ENCODE measurements at places on chromosomes 7 and 10. TPM values are rescaled to one million over a fixed set of nuclear protein-coding genes. Genes with fewer than 3 reads are reported as not detected.

GRCh38 chr10:64283621-64284020, 762.4 kb downstream of the REEP3 start:
- DNase-seq, result no peak

GRCh38 chr10:47333532-47333931, 11.3 kb downstream of the GDF2 start:
- no peak for DNase-seq

DNA sequence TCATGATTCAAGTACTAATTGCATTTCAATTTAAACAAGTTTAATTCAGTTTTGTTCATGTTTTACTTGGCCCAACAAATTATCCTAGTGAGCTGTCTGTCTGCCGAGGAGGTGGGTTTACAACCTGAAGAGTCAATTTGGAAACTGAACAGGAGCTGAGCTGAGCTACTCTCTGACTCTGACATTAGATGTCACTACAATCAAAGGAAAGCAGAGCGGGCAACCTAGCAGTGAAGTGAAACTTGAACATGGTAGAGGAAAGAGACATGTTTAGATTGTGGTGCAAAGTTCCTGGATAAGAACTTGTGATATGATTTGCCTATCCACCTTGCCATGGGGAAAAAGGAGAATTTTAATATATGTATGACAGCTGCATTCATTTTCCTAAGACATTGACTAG, 9.6 kb upstream of the AGR3 start:
- DNase-seq, result peak; percentile 27

The OR2A12 gene
- total RNA-seq, result not detected

- DNase-seq, result no peak
Observed at GRCh38 chr10:70782086-70782745, 3.0 kb downstream of the TBATA start.

The ZC3HAV1L gene
- 16.1 TPM for total RNA-seq

- DNase-seq, result no peak
Observed at GRCh38 chr10:130485236-130485957, 349.2 kb downstream of the GLRX3 start.

- no peak for DNase-seq
Observed at GRCh38 chr7:146539836-146540235, 423.2 kb downstream of the CNTNAP2 start.

DNA sequence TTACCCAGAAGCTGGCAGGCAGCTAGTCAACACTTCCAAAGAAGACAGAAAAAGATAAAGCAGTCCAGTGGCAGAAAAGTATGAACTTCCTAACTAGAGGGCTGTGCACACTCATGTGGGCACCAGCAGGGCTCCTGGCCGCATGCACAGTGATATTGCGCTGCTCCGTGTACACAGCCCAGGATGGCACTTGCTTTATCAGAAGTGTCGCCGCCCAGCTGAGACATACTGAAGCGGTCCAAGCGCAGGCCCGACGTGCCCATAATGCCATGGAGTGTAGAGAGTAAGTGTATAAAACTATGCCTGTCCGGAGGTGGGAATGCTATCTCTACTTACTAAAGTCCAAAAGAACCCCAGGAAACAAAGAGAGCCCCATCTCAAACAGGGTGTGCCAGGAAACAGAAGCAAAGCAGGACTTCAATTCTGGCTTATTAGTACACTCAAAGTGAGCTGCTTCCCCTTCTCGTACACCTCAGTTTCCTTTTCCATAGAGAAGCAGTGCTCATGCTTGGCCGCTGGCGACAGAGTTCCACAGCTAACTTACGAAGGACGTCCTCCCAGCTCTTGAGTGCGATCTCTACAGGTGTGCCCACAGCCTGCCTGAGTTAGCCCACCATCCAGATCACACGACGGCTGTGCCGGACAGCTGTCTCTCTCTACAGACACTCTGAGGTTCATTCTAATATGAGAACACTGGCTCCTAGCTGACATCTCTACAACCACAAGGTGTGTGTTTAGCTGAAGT, 234.3 kb downstream of the COBL start:
- DNase-seq, result no peak

The STEAP4 gene
- 80.2 TPM for total RNA-seq

The JCAD gene
- 27.1 TPM for total RNA-seq

GRCh38 chr7:29208410-29209250, 14.1 kb downstream of the CHN2 start:
- DNase-seq, result no peak

All from kidney (tissue), 22 donors.